ENCODE measurements at places on chromosomes 5 and 9.

DNA sequence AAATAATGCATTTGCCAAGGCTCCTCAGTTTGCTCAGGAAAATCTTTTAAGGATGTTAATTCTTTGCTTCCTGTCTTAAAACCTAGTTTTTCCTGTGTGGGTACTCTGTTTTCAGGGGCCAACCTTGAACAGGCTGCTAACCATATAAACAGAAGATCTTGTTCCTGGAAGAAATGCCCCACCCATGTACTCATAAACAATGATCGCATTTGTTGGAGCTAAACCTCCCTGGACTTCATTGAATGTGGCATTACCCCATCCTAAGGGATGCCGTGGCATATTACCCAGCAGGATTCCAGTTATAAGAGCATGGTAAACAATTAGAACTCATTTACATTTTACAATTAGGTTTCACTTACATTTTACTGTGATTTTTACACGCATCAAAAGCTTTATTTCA, 436.0 kb downstream of the ZNF608 start:
- DNase-seq, result no peak

DNA sequence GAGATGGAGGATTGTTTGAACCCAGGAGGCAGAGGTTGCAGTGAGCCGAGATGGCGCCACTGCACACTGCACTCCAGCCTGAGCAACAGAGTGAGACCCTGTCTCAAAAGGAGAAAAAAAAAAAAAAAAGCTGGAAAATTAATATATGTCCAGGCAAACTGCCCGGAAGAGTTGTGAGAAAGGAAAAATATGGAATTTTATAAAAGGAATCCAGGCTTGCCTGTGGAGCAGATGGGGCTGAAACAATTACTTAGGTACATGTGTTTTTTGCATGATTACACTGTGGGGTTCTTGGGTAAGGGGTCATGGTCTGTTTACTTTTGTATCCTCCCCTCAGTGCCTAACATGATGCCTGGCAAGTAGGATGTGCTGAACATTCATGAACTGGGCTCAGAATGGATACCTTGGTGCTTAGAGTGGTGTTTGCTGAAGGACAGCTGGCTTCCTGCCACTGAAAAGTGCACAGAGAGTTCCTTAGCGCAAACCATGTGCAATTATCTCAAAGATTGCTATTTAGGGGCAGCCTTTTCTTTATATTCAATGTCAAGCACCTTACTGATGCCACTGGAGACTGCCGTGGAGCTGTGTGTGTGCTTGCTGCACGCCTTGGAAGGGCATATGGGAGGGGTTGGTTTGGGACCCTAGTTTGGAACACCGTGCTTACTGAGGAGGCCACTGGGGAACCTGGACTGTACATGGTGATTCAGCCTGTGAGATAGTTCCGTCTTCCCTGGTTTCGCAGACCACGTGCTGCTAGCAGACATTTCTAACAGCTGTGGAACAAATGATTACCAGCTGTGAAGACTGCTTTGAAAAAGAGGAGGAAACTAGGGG, 78.4 kb downstream of the MAP1B start:
- DNase-seq, result no peak

GRCh38 chr5:37568893-37569292, 189.8 kb downstream of the WDR70 start:
- DNase-seq, result no peak

GRCh38 chr5:173729079-173729765, 112.8 kb upstream of the BOD1 start:
- no peak for DNase-seq

DNA sequence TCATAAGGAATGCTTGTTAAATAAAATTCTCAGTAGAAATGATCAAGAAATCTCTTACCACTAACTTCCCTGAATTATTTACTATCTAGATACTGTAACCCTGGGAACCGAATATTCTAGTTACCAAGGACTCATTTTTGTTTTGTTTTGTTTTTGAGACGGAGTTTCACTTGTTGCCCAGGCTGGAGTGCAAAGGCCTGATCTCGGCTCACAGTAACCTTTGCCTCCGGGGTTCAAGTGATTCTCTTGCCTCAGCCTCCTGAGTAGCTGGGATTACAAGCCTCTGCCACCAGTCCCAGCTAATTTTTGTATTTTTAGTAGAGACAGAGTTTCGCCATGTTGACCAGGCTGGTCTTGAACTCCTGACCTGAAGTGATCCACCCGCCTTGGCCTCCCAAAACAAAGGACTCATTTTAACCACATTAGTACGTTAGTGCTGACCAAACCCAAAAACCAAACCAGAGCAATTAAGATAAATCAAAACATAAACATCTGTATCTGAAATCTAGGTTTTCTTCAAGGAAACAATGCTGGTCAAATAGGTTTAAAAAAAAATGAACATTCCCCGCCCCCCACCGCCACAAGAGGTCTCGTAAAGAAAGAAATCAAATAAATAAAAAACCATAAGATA, 3.7 kb downstream of the TXN start:
- DNase-seq, result no peak

DNA sequence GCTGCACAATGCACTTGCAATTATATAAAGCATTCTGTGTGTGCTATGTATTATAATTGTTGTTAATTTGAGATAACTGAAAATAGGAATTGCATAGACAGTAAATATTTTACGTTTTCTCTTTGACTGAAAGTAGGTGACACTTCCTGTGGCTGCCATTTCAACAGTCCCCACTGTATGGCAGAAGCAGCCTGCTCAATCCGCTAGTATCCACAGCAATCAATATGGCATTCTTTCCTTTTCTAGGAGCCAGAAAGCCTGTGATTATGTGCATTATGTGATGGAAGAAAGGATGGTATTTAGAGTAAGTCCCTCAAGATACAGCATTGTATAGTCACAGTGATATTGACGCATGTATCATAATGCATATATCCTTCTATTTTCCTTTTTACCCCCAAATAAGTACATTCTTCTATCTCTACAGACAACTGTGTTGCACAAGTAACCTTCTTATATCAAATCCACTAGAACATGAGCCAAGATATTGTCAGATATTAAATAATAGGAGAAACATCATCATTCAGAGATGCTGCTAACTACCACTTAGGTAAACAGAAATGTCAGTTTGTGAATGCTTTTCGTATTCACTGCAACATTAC, 59.7 kb downstream of the CARTPT start:
- peak; percentile 58 for DNase-seq

GRCh38 chr5:172245703-172246125, 37.9 kb downstream of the UBTD2 start:
- no peak for DNase-seq

DNA sequence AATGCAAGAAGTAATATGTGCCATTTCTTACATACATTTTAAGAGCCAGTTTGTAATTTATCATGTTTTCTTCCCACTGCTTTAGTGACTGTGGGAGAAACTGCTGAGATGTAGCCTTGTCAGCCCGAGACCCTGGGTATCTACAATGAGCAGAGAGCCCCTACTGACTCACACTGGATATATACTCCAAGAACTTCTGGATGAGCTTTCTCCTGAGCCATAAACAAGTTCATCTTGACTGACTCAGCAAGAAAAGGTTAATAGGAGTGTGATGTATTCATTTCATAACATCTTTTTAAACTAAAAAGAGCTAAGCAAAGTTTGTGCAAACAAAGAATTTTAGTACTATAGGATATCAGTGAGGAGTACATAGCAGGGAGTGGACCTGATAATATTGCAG, 182.5 kb downstream of the EDIL3 start:
- no peak for DNase-seq

DNA sequence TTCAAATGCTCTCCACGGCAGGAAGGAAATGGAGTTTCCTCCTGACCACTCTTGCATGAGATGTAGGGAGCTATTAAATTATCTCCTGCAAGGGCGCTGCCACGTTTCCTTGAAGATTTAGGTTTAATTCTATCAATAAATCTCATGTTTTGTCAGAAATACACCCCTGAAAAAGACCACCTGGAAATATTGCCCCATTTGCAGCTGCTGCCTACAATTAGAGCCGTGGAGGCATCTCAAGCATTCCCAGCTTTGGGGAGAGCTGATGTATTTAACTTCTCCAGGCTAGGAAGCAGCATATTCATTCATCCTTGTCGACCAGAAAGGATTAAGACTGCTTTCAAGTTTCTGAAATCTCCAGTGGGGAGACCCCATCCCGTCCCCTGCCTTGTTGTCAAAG, 40.5 kb downstream of the CCNJL start:
- DNase-seq, result no peak

DNA sequence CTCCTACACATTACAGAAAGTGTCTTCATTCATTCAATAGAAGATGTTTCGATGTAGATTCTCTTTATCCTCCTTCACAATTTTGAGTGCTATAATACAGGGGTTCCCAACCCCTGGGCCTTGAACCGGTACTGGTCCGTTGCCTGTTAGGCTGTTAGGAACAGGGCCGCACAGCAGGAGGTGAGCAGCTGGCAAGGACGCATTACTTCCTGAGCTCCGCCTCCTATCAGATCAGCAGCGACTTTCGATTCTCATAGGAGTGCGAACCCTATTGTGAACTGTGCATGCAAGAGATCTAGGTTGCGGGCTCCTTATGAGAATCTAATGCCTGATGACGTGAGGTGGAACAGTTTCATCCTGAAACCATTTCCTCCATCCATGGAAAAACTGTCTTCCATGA, 153.0 kb upstream of the SMC2 start:
- no peak for DNase-seq

DNA sequence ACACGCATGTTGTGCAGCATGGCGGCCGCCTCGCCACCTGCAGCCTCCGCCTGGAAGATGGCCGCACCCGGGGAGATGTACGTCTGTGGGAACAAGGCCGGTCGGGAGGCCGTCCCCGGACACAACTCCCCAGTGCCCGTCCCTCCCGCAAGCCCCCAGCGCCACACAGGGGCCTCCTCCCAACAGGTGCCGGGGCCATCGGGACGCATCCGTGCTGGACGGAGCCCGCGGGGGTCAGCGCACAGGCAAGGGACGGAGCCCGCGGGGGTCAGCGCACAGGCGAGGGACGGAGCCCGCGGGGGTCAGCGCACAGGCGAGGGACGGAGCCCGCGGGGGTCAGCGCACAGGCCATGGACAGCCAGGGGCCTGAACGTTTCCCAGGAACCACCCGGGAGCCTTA, 26.5 kb downstream of the SLC12A7 start:
- no peak for DNase-seq

DNA sequence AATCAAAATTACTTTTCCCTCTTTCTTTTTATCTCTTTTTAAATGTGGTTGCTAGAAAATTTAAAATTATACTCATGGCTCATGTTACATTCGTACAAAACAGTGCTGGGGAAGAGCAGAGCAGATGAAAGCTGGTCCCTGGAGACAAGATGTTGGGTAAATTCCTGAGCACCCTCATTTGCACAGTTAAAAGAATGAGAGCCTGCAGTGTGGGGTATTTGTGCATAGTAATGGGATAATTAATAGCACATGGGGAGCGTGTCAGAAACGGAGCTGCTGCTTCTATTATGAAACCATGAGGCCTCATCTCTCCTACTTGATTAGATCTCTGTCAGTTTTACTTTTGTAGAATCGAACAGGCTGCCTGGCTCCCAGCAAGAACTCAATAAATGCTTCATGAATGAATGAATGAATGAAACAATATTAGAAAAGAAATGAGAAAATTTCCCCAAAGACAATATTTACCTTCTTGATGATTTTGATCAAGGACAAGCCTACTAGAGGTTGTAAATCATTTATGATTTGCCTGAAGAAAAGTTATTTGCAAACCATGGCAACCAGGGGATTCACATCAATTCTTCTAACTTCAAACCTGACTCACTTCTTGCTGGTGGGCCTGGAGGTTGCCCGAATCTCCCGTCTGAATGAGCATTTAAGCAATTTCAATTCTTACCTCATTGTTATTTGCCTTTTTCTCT, 177.2 kb upstream of the TUT7 start:
- DNase-seq, result no peak

DNA sequence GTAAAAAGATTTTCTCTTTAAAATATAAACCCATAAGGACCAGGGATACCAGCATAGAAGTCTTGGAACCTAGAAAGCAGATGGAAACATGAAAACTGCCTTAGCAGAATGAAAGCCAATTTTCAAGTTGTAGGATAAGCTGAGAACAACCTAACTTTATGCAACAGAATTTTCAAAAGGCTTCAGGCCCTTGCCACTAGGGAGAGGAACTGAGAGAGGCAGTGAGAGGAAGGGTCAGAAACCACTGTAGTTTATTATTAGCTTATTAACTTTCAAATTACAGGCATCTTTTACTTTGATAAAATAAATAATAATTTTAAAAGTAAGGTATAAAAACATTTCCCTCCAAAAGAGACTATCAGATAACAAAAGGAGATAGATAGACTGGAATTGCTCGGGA, 33.4 kb downstream of the FAM81B start:
- no peak for DNase-seq

GRCh38 chr9:113511856-113512761, 48.6 kb downstream of the RGS3 start:
- DNase-seq, result no peak

DNA sequence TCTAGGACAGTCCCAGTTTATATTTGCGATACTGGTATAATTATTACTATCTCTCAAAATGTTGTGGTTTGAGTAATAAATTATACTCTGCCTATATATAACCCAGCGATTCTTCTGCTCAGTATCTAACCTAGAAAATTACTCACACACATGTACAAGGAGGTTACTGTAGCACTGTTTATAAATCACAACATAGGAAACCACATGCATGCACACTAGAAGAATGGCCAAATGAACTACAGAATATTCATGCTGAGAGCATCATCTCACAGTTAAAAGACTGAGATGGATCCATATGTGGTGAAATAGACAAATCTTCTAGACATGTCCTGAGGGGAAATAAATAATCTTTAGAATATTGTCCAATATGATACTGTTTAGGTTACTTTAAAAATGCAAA, 62.1 kb downstream of the INSYN2B start:
- no peak for DNase-seq

DNA sequence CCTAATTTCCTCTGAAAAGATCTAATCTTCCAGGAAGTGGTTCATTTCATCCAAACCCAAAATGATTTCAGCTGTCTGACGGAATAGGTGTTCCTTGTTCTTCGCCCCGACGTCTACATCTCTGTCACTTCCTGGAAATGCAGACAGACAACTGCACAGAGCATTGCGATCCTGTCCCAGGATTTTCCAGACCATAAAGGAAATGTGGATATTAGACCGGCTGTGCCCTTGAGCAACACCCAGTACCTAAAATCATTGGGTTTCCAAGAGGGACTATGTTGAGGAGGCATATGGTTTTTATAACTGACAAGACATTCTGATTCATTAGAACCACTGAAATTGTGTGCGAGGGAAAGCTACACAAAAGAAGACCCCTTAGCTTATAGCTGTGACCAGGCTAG, 74.2 kb downstream of the MSX2 start:
- DNase-seq, result no peak

DNA sequence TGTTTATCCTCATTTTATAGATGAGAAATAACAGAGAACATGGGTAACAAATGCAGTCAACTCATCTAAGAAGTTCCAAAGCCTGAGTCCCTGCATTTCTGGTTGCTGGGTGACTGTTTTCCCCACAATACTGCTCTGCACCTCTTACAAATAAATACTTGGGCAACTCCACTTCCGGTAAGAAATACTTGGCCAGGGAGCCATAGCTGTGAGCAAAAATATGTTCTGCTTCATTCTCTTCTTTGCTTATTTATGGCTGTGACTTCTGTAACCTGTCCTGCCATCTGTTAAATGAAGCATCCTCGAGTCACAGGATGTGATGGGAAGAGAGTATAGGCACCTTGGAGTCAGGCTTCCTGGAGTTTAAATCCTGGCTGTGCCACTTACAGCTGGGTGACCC, 49.9 kb downstream of the GDNF start:
- no peak for DNase-seq

All from SK-N-DZ (cell line).